Mesendoderm (in vitro differentiated cells): ENCODE measurements at places on chromosomes 5 and 9.
A peak's percentile ranks its signal among the peaks of the same experiment; 100 is the strongest.

DNA sequence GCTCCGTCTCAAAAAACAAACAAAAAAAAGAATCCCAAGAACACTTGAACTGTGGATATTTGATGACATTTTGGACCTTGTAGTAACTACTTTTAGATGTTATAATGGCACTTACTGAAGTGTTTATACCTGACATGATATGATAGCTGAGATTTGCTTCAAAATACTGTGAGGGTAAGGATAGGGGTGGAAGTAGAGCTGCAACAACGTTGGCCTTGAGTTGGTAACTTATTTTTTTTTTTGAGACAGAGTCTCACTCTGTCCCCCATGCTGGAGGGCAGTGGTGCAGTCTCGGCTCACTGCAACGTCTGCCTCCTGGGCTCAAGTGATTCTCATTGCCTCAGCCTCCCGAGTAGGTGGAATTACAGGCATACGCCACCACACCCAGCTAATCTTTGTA lies 30.7 kb upstream of the SAP30L start:
- no peak for DNase-seq

DNA sequence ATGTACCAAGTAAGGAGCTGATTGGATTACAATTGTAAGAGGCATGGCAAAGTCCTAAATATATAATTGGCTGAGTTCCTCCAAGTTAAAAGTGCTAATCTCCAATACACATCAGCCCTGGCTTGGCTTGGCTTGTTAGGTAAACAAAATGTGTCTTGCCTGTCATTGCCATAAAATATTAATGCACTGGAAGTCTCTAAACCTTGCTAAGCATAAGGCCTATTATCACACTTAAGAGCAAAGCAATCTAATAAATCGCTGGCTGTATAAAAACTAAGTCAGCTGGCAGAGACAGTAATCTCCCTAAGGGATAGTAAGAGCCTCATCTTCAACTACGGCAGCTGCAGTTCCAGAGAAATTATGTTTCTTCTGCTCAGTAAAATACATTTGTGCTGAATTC lies 418.6 kb upstream of the GRAMD2B start:
- DNase-seq: peak; percentile 26

DNA sequence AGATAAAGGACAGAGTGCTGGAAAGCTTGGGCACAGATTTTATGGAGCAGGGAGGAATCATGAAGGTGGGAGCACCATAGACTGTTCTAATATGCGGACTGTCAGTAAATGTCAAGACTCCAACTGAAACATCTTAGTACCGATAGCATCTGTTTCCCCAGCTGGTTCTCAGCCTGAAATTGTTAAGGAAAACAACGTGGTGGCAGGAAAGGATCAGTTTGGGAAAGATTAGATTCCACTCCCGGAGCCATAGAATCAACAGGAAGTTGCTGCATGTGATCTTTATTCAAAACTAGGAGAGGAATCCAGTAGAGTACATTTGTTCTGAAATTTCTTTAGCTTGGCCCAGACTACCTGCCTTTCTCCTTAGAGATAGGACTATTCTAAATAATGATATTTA lies 559.1 kb downstream of the CSNK1G3 start:
- DNase-seq: peak; percentile 59

- peak; percentile 31 for DNase-seq
Measured at GRCh38 chr5:140785905-140786686, at the start of gene PCDHA1. TSS of gene PCDHA1 (plus strand) at chr5:140786140.

- DNase-seq: no peak
Measured at GRCh38 chr9:85941966-85942912, 1.3 kb downstream of the NAA35 start.
